ENCODE measurements at places on chromosomes 16 and 17.

- no peak for DNase-seq
Measured at GRCh38 chr17:73555199-73555960, 88.9 kb downstream of the SDK2 start.

- DNase-seq, result no peak
Measured at GRCh38 chr16:6274351-6274750, 1058.3 kb upstream of the RBFOX1 start.

DNA sequence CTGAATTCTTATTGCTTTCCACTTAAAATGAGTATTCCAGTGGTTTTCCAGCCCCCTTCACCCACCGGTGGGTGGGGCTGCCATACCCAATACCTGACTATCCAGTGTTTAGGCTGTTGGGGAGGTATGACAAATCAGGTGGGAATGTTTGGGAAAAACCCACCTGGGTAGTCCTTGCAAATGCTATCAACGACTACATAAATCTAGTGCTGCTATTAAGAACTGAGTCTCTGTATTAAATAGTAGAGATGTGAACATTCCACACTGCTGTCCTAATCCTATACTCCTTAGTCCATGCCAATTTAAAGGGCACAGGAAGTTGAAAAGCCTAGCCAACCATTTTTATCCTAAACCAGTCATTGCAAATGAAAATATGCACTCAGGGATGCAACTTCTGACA, 126.6 kb downstream of the AXIN2 start:
- no peak for DNase-seq

GRCh38 chr16:87195161-87195560, 122.0 kb downstream of the C16orf95 start:
- no peak for DNase-seq

- no peak for DNase-seq
Measured at GRCh38 chr17:77109764-77110359, 30.9 kb upstream of the SEC14L1 start.

DNA sequence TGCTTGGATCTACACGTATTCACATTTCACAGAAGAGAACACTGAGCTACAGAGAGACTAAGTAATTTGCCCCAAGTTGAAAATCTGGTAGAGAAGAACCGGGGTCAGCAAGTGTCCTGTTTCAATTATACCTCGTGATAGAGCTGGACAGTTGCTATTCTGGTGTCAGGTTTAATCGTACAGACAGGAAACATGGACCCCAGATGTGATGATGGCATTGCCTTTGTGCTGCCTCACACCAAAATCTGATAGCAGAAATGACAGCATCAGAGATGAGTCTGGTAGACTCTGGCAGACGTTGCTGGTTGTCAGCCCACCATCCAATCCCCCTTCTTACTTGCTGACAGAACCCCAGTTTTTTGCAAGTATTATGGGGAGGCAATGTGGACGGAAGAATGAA, 112.1 kb upstream of the FOXF1 start:
- DNase-seq, result no peak

GRCh38 chr17:57919918-57920317, 35.3 kb downstream of the CUEDC1 start:
- no peak for DNase-seq

GRCh38 chr16:83924686-83925085, 25.8 kb downstream of the MLYCD start:
- DNase-seq, result no peak

- DNase-seq, result peak; percentile 2
Measured at GRCh38 chr16:9012848-9013507, 49.3 kb upstream of the USP7 start.

Data from activated CD4-positive, alpha-beta T cell treated with anti-CD3 and anti-CD28 coated beads, Interleukin-2, amount 50 U/mL, for 48 hours (primary cell).